ENCODE measurements at places on chromosomes 12 and 14.

GRCh38 chr12:82857911-82858533, 171.3 kb downstream of the TMTC2 start:
- DNase-seq, result no peak

- no peak for DNase-seq
Observed at GRCh38 chr12:104010606-104011169, 39.3 kb downstream of the GLT8D2 start.

DNA sequence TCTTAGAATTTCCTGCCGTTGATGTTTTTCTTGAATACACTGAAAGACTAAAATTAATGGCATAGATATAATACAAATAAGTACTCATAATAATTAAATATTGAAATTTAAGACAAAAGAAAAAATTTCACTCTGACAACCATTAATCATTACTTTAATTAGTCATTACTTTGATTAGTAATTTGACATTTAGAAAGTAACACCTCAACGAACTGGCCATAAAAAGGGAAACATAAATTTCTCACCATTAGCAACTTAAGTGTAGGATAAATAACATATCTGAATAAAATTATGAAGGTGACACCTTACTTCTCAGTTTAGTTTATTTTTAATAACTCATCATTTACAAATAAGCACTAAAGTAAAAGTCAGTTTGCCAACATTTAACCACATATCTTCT, 17.5 kb downstream of the MAGOHB start:
- DNase-seq, result no peak

GRCh38 chr14:29735459-29735858, 192.2 kb downstream of the PRKD1 start:
- DNase-seq, result no peak

DNA sequence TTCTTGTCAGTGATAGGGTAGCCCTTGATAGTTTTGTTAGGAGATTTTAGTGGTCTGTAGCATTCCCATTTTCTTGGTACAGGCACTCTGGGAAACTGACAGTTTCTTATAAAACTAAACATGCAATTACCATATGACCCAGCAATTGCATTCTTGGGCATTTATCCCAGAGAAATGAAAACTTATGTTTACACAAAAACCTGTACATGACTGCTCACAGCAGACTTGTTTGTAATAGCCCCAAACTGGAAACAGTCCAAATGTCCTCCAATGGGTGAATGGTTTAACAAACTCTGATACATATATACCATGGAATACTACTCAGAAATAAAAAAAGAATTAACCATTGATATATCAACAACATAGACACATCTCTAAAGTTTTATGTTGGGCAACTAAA, 75.5 kb downstream of the BORCS5 start:
- no peak for DNase-seq

DNA sequence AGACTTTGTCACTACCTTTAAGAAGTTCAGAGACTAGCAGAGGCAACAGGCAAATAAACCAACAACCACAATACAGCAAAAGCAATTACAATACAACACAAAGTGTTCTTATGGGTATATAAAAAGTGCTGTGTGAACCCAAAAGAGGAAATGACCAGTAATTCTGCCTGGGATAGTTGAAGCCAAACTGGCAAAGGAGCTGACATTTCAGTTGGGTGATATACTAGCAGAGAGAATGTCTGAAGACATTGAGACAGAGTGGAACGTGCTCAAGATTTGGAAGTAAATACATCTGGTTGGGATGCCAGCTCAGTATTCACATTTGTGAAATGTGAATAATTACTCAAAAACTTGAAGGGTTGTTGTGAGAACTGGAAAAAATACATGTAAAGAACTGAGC, 80.6 kb upstream of the GTF2A1 start:
- DNase-seq, result no peak

GRCh38 chr12:98738002-98738401, 92.9 kb downstream of the APAF1 start:
- DNase-seq, result no peak

DNA sequence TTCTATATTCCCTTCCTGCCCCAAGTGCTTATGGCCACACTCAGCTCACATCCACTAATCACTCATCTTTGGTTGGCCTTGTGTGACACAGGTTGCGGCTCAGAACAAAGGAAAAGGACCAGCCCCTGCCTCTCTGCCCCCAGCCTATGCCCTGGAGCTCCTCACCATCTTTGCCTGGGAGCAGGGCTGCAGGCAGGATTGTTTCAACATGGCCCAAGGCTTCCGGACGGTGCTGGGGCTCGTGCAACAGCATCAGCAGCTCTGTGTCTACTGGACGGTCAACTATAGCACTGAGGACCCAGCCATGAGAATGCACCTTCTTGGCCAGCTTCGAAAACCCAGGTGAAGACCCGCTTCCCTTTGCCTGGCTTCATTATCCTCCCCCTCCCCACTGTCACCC, 15.8 kb upstream of the OAS2 start:
- no peak for DNase-seq

- DNase-seq, result no peak
Observed at GRCh38 chr12:18824287-18824686, 86.4 kb downstream of the CAPZA3 start.

GRCh38 chr12:16300122-16300521, 22.6 kb upstream of the SLC15A5 start:
- DNase-seq, result no peak

DNA sequence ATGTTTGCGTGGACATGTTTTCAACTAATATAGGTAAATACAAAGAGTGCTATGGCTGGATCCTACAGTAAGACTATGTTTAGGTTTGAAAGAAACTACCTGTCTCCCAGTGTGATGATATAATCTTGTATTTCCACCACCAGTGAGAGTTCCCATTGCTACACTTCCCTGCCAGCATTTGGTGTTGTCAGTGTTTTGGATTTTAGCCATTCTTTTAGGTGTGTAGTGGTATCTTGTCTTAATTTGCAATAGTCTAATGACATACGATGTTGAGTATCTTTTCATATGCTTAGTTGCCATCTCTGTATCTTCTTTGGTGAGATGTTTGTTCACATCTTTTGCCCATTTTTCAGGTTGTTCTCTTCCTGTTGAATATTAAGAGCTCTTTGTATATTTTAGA, 103.5 kb downstream of the RALGAPA1 start:
- DNase-seq, result no peak

DNA sequence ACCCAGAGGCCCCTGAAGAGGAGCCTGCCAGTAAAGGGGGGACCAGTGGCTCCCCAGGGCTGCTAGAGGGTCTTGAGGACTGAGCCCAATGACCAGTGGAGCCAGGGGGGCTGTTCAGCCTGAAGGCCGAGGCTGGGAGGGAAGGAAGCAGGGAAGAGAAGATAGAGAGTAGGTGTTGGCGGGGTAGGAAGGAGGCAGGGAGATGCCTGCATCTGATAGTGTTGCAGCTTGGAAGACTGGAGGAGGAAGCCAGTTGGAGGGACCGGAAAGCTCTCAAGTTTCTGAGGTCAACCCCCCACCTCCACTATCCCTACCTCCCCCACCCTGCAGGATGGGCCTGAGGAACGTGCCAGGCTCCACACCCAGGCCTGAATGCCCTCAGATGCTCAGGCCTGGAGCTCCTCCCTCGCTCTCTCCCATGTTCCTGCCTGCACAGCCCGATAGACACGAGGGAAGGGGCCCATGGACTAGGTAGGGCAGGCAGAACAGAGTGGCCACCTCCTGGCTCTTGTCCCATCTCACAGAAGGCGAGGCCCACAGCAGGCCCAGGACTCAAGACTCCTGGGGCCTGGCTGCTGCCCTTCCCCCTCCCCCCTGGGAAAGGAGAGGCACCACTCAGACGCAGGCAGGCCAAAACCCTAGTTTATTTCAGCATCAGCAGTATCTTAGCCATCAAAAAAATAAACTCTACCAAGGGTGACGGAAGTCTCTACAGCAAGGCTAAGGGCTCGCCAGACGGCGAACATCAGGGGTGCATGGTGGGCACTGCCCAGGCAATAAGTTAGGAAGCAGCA, 3.4 kb downstream of the CKB start:
- no peak for DNase-seq

GRCh38 chr12:120984351-120984898, 6.1 kb downstream of the HNF1A start:
- DNase-seq, result no peak

- DNase-seq, result no peak
Observed at GRCh38 chr12:77104792-77105191, 39.4 kb upstream of the E2F7 start.

DNA sequence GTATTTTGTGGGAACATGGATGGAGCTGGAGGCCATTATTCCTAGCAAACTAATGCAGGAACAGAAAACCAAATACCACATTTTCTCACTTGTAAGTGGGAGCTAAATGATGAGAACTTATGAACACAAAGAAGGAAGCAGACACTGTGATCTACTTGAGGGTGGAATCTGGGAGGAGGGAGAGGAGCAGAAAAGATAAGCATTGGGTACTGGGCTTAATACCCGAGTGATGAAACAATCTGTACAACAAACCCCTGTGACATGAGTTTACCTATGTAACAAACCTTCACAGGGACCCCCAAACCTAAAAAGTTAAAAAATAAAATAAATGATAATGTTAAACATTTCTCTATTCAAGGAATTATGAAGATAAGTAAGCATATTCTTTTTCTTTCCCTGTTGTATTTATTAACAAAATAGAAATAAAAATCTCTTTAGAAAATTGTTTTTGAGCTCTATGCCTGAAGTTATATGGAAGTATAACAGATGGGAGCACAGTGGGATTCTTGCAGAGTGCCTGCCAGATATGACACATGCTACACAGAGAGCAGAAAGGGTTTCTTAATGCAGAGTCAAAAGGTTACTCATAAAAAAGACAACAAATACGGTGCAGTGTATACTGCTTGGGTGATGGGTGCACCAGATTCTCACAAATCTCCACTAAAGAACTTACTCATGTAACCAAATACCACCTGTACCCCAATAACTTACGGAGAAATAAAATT, 52.0 kb upstream of the SYNE2 start:
- DNase-seq, result no peak

DNA sequence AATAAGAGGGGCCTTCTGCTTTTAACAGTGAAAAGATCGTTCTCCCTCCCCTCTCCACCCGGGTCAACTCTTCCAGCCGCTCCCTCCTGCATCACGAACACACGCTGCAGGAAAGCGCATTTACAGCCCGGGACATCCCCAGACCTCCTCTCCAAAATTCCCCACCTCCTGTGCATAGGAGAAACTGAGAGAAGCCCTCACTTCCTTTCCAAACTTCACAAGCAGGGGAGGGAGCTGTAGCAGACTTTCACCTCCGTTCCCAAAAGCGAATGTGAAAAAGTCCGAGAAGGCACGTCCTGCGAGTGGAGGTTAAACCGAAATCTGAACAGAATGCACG, 513 bp downstream of the BCAT1 start:
- DNase-seq, result no peak

GRCh38 chr12:9951026-9951675, 19.0 kb upstream of the CLEC2A start:
- DNase-seq, result no peak

DNA sequence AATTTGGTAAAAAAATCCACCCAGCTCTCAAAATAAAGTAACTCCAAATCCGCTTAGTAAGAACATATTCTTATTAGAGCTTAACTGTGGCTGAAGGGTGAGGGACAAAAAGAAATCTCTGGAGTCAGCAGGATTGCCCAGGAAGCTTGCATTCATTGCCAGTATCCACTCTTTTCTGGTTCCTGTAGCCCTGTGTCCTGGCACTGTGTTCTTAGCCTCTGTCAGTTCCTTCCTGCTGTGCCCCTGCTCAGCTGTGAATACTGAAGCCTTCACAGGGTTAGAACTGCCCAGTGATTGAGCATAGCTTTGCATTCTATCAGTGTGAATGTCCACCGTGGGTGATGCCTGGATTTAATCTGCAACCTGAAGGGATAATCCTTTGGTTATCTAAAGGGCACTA, 266.9 kb upstream of the PELI2 start:
- no peak for DNase-seq

DNA sequence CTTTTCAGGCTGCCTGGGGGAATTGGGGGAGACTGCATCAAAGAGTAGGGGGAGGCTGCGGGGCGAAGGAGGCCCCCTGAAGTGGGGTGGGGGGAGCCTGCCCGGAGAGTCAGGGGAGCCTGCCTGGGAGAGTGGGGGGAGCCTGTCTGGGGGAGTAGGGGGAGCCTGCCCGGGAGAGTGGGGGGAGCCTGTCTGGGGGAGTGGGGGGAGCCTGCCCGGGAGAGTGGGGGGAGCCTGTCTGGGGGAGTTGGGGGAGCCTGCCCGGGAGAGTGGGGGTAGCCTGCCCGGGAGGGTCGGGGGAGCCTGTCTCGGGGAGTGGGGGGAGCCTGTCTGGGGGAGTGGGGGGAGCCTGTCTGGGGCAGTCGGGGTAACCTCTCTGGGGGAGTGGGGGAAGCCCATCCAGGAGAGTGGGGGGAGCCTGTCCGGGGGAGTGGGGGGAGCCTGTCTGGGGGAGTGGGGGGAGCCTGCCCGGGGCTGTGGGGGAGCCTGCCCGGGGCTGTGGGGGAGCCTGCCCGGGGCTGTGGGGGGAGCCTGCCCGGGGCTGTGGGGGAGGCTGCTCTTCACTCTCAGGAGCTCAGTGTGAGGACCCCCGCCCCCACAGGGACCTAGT, 6.5 kb upstream of the DEGS2 start:
- DNase-seq, result no peak

GRCh38 chr14:53006931-53007562, 56.2 kb upstream of the FERMT2 start:
- DNase-seq, result no peak

GRCh38 chr12:85956081-85956480, 82.0 kb downstream of the NTS start:
- no peak for DNase-seq

GRCh38 chr12:124593851-124594401, 26.5 kb upstream of the NCOR2 start:
- no peak for DNase-seq

GRCh38 chr12:111438481-111438880, 32.8 kb downstream of the SH2B3 start:
- peak; percentile 53 for DNase-seq

GRCh38 chr12:124828264-124829007, 35.2 kb downstream of the SCARB1 start:
- no peak for DNase-seq

- no peak for DNase-seq
Observed at GRCh38 chr14:100774164-100774537, 47.5 kb downstream of the DLK1 start.

GRCh38 chr12:123091230-123092150, 59.4 kb downstream of the PITPNM2 start:
- DNase-seq, result no peak

- peak; percentile 40 for DNase-seq
Observed at GRCh38 chr12:48969833-48970701, 1.5 kb downstream of the WNT10B start.

- no peak for DNase-seq
Observed at GRCh38 chr12:14256121-14256520, 109.4 kb upstream of the ATF7IP start.

DNA sequence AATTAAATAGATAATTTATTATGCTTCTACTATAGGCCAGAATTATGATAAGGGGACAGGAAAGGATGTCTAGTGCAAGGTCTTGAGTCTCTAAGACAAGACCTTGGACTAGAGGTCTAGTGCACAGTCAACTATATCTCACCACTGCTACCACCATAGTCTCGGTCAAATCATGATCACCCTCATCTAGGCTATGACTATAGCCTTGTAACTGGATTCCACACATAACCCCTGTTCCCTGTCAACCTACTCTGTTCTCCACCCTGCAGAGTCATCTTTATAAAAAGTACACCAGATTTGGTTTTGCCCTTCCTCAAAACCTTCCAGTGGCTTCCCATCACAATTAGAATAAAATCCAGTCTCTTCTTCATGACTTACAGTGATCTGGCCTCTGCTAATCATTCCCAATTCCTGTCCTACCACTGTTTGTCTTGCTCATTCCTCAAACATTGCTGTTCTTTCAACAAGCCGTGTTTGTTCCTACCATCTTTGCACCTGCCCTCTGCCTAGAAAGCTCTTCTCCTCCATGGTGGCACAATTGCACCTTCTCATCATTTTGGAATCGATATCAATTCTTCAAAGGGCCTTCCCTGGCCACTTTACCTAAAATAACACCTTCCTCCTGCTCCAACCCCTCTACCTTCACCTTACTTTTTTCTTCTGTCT, 169.4 kb downstream of the FOXN3 start:
- no peak for DNase-seq

Data from stimulated activated CD8-positive, alpha-beta memory T cell treated with anti-CD3 and anti-CD28 coated beads, Interleukin-12 subunit alpha, Interleukin-12 subunit beta, amount 100 ng/mL, for 4 hours (primary cell).